ENCODE measurements at places on chromosomes 4 and X.

DNA sequence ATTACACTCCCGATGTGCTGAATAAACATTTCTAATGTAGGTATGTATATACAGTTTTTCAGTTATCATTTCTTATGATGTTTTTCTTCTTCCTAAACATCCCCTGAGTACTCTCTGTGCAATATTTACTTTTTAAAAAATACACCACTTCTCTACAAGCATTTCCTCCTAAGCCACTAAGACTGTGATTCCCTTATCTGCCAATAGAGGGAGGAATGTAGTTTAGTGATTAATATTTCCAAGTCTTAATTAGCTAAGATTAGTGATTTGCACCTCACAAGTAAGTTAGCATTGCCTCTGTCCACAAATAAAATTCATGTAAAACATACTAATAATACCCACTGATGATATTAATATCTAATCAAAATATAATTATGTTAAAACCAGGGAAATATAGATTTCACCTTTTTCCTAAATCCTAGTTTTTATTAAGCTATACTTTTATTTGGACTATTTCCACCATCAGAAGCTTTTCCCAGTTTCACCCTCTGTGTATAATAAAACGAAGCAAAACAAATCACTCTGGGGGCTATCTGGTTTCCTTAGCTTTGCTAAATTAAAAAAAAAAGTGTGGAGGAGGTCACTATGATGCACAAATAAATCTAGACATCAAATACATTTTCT lies 909.1 kb downstream of the FAT4 start:
- peak; percentile 41 for DNase-seq

GRCh38 chr4:18869166-18869565 lies 847.6 kb upstream of the LCORL start:
- no peak for DNase-seq

DNA sequence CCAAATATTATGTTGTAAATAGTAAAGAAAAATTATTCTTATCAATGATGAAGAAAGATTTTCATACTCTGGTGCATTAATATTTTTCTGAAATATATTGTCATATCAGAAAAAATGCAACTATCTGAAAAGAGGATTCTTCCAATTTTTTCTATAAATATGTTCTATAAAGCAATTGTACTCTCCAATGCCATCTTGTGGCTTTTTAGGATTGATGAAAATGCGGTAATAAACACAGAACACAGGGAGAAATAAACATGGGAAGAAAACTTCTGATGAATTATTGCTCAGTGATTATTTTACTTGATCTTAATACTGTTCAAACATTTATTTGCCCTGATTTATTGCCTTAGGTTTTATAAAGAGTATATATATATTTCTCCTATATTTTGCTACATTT lies 215.4 kb downstream of the IL1RAPL1 start:
- no peak for DNase-seq

DNA sequence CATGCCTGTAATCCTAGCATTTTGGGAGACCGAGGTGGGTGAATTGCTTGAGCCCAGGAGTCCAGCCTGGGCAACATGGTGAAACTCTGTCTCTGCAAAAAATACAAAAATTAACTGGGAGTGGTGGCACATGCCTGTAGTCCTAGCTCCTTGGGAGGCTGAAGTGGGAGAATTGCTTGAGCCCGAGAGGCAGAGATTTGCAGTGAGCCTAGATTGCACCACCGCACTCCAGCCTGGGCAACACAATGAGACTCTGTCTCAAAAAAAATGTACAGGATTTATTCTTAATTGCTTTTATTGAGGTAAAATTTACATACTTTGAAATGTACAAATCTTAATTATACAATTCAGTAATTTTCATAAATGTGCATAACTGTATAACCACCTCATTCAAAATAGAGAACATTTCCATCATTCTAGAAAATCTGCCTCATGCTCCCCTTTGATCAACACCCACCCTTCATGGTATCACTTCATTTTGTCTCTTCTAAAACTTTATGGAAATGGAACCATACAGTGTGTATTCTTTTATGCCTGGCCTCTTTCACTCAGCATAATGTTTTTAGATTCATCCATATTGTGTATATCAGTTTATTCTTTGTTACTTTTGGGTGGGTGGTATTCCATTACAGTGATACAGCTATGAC lies 39.1 kb downstream of the SNX25 start:
- no peak for DNase-seq

GRCh38 chrX:15855568-15856221 lies 1.1 kb upstream of the AP1S2 start:
- no peak for DNase-seq

DNA sequence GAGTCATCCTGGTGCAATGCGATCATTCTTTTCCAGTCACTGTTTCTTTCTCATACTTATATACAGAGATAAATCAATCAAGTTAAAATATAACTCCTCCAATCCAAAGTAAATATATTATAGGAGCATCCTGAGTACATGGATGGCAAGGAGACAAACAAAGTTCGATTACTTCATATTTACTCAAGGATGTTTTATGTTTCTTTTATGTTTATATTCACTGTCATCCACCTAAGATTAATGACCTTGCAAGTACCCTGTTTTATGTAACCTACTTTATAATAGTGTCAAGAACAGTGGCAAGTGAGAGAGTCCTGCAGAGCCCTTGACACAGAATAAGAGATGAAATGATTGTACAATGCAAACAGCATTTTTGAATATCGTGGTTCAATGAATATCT lies at the start of gene UGT2B11:
TSS of gene UGT2B11 (minus strand) at position 33 of the 400 bp plus-strand sequence. CDS start at position 7, 26 bp downstream.
- no peak for DNase-seq

- peak; percentile 62 for DNase-seq
Observed at GRCh38 chr4:96016634-96017299, 176.9 kb downstream of the PDHA2 start.

- peak; percentile 79 for DNase-seq
Observed at GRCh38 chrX:71996826-71997225, 86.2 kb downstream of the NHSL2 start.

GRCh38 chrX:41384051-41384705 lies 50.2 kb downstream of the DDX3X start:
- peak; percentile 82 for DNase-seq

DNA sequence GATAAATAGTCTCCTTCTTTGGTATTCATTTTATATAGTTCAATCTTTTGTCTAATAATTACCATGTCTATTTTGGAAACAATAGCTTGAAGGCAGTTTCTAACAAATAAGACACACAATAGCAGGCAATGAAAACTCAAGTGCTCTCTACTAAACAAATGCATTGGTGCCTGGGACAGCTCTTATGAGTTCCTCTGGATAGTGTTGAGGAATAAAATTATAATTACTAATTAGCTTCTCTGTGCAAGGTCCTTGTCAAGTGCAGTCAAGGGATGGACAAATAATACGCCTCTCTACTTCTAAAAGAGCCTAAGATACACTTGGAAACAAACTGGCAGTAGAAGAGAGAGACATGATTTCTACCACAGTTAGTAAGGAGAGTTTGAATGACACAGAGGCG lies 229.0 kb upstream of the GLRA2 start:
- DNase-seq, result no peak

- DNase-seq, result no peak
Observed at GRCh38 chr4:78720204-78720603, 55.9 kb upstream of the BMP2K start.

- no peak for DNase-seq
Observed at GRCh38 chr4:146638786-146639505, at the start of gene POU4F2. POU4F2 (plus strand) TSS chr4:146638893; CDS start chr4:146639141, 248 bp downstream.

DNA sequence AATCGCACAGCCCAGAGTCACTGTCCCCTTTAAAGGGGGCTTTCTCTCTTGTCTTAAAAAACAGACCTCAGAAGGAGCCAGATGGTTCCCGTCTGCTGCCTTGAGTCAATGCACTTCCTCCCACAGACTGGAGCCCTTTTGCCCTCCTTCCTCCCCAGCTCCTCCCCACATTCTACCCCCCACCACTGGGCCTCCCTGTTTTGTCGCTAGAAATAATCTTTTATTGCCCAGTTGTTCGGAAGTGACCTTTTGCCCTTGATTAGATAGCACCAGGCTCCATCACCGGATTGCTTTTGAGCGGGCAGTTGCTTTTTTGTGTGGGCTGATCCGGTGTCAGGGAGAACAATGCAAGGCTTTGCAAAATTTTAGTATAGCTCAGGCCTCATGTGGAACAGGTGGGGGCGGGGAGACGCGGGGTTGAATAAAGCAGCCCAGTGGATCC lies 47.7 kb downstream of the SPRY1 start:
- DNase-seq, result peak; percentile 42

- DNase-seq, result no peak
Observed at GRCh38 chr4:158538911-158539310, 17.2 kb downstream of the RXFP1 start.

GRCh38 chr4:114137984-114138383 lies 158.5 kb upstream of the ARSJ start:
- DNase-seq, result no peak

DNA sequence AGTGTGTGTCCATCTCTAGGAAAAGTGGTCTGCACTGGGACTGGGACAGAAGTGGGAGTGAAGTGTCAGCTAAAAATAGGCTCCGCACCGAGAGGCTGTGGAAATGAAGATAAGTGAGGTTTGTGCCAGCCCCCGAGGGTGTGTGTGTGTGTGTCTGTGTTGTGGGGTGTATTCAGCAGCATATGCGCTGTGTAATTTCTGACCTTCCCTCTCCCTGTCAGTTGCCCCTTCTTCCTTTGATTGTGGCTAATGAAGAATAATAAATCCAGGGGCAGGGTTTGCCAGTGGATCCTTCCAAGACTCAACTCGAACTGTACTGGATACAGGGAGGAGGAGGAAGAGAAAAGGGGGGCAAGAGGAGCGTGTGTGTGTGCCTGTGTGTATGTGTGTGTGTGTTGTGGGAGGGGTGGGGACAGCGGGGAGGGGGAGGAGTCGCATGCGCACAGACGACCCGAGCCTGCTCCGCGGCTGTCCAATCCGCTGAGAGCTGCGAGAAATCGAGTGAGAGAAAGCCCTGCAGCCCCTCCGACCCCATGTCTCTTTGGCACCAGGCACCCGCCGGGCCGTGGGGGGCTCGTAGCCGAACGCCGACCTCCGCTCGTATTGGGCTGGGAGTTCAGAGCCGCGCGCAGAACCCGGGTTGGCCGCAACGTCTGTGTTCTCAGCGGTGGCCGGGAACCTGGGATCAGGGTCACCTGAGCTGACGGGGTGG lies 916 bp upstream of the POU4F2 start:
- DNase-seq, result no peak

DNA sequence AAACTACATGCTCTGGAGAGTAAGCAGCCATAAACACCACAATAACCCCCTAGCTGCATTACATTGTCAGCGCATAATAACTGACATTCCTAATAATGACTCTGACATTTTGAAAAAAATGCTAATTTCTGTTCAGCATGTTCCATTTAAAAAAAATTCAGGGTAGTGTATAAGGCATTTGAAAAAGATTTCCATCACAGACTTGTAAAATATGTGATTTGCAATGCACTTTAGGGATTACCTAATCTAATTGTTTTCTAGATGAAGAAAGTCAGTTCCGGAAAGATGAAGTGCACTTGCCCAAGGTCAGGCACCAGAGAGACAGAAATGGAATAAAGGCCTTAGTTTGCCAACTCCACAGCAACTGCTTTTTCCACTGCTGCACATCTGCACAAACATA lies 55.3 kb downstream of the FANCB start:
- no peak for DNase-seq

- DNase-seq, result peak; percentile 31
Observed at GRCh38 chr4:56465599-56466295, 1.7 kb upstream of the SRP72 start.

DNA sequence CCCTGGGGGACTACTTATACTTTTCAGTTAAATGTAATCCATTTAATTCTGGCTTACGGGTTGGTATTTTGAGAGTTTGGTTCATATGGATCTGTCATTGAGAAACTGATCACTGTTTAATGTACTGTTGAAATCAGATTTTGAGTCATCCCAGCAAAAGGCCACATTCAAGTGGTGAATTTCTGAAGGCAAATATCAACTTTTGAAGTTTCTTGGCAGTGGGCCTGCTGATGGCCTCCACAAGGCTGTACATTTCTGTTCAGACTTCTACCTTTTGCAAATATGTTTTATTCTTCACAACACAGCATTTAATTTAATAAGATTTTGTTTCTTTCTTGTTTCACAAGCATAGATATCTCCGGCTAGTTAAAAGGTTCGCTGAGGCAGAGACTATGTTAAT lies 138.7 kb downstream of the PDGFC start:
- no peak for DNase-seq

DNA sequence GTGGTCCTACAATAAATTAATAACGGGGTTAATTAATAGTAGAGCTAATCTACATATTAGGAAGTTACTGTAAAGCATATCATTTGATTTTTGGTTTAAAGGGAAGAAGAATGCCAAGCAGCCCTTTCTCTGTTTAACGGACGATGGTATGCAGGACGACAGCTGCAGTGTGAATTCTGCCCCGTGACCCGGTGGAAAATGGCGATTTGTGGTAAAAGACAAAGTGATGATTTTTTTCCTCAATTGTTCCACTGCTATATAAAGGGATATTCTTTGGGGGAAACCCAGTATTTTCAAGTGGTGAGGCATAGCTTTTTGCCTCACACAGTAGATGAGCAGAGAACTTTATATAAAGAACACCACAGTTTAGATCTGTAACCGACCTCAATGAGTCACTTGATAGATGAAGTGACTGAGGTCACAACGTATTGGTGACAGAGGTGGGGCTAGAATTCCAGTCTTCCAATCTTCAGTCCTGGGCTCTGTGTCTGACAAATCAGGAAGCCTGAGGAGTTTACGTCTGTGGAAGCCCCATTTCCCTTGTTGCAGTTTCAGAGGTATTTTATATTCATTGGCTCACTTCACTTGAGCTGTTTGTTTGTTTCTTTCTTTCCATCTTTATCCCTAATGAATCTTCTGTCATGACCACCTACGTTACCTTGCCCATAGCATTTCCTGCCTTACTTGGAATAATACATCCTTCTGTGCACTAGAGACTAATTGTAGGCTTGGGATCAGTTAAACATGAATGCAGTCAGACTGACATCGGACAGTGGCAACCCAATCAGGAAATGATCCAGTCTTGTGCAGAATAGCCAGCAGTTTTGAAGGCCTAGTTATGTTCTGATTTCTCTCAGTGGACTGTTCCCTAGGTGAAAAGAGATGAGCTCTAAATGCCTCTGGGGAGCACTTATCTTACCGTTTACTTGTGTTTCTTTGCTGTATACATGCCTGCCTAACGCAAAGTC lies 30.1 kb downstream of the ZRSR2 start:
- no peak for DNase-seq

- peak; percentile 11 for DNase-seq
Observed at GRCh38 chrX:26649534-26649933, 433.6 kb downstream of the MAGEB5 start.

DNA sequence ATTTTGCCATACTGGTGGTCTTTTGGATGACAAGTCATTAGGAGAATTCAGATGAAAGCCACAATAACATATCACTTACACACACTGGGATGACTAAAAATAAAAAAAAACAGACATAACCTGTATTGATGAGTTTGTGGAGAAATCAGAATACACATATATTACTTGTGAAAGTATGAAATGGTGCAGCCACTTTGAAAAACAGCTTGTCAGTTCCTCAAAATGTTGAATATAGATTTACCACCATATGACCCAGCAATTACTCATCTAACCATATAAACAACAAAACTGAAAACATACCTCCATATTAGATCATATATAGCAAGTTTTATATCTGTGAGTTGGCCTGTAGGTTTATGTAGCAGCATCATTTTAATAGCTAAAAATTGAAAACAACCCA lies 608.7 kb downstream of the TLL1 start:
- no peak for DNase-seq
